Cardiac muscle cell (in vitro differentiated cells and primary cell): ENCODE measurements at places on chromosomes 13 and 19. TPM values are rescaled to one million over a fixed set of nuclear protein-coding genes. Genes with fewer than 3 reads are reported as not detected.

Gene TEX101
- not detected in 2 replicates for polyA plus RNA-seq

Gene TBC1D4
- polyA plus RNA-seq: 14.8 and 30.1 TPM in 2 replicates

Gene IFNL1
- polyA plus RNA-seq: not detected in 2 replicates

Gene MBD3L2
- polyA plus RNA-seq: not detected in 2 replicates

Gene CLASRP
- 35.5 and 41.7 TPM in 2 replicates for polyA plus RNA-seq

Gene DIAPH3
- 2.9 and 4.8 TPM in 2 replicates for polyA plus RNA-seq

Gene B3GNT8
- 4.8 and 5.9 TPM in 2 replicates for polyA plus RNA-seq

Gene ZNF576
- 13.1 and 14.6 TPM in 2 replicates for polyA plus RNA-seq

Gene CCDC159
- polyA plus RNA-seq: 8.7 and 9.7 TPM in 2 replicates

Gene ZNF600
- 2.1 and 2.3 TPM in 2 replicates for polyA plus RNA-seq

Gene ZNF66
- polyA plus RNA-seq: 2.2 and 5.7 TPM in 2 replicates

Gene PIAS4
- 9.6 and 11.3 TPM in 2 replicates for polyA plus RNA-seq

Gene OR4F17
- 0.30 TPM in 1 of 2 replicates, not detected in the other for polyA plus RNA-seq

Gene SERP2
- 3.5 and 9.0 TPM in 2 replicates for polyA plus RNA-seq

Gene PRODH2
- polyA plus RNA-seq: not detected in 2 replicates

Gene KRTDAP
- polyA plus RNA-seq: 1.4 and 2.2 TPM in 2 replicates

Gene LGALS14
- not detected in 2 replicates for polyA plus RNA-seq

Gene IGFLR1
- polyA plus RNA-seq: 2.4 and 5.5 TPM in 2 replicates

Gene KLK4
- not detected in 2 replicates for polyA plus RNA-seq

Gene S1PR4
- polyA plus RNA-seq: 0.11 TPM in 1 of 2 replicates, not detected in the other

Gene RFPL4AL1
- polyA plus RNA-seq: not detected in 2 replicates

Gene UGGT2
- 23.3 and 27.9 TPM in 2 replicates for polyA plus RNA-seq

Gene BRME1
- 3.0 and 8.2 TPM in 2 replicates for polyA plus RNA-seq

Gene NBEA
- 4.6 and 6.8 TPM in 2 replicates for polyA plus RNA-seq

Gene TYROBP
- polyA plus RNA-seq: 0.79 TPM in 1 of 2 replicates, not detected in the other

Gene ZNF586
- polyA plus RNA-seq: 8.4 and 10.0 TPM in 2 replicates

Gene HRC
- 184 and 255 TPM in 2 replicates for polyA plus RNA-seq

Gene SPART
- 26.7 and 29.4 TPM in 2 replicates for polyA plus RNA-seq

Gene PGLYRP2
- not detected in 2 replicates for polyA plus RNA-seq

Gene SIGLEC10
- polyA plus RNA-seq: 0.22 and 0.55 TPM in 2 replicates

Gene ZNF264
- 2.9 and 3.8 TPM in 2 replicates for polyA plus RNA-seq

Gene RSPH6A
- 0.45 TPM in 1 of 2 replicates, not detected in the other for polyA plus RNA-seq

Gene ARID3A
- 39.1 and 48.7 TPM in 2 replicates for polyA plus RNA-seq

Gene ATP8A2
- 0.31 and 0.89 TPM in 2 replicates for polyA plus RNA-seq
